ENCODE measurements at places on chromosomes 2 and 18.
A peak's percentile ranks its signal among the peaks of the same experiment; 100 is the strongest.

DNA sequence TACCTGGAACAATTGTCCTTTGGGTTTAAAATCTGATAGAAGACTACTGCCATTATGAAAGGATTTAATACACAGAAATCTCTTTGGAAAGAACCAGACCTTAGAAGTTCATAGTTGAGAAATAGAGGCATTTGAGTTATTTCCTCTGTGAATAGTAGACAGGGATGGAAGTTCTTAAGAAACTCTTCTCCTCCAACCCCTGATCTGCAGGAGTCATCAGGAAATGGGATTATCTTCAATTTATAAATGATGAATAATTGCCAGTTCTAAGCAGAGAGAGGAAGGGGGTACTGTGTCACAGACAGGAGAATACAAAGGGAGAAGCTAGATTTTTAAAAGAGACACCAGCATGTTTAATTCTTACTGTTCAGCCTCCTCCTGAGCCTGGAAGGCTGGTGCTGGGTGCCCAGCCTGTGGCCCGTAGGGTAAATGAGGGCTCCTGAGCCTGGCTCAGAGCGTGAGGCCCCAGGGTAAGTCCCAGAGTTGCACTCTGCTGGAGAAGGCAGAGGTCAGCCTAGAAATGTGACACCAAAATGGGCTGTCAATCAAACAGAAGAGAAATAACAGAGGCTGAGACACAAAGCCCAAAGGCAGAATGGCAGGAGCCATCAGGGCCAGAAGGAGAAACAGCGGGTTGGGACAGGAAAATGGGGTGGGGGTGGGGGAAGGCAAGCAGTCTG, 58.2 kb upstream of the PKDCC start:
- no peak for DNase-seq

- DNase-seq: no peak
These were observed 3.8 kb downstream of the FHL2 start for GRCh38 chr2:105394951-105395611.

DNA sequence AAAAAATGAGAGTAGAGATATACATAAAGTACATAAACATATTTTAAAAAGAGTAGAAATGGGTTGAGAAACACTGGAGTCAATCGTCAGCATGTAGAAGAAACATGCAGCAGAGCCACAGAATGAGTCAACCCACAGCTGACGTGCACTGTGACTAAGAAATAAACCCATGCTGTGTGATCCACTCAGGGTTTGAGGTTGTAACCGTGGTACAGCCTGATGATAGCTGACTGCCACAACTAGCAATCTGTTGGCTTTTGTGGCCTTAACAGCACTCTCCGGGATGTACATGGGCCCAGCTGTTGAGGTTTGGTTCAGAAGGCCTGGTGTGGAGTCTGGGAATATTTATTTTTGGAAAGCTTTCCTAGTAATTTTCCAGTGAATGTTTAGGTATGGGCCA, 554.4 kb upstream of the MEX3C start:
- DNase-seq: no peak

GRCh38 chr2:127566576-127566975, 31.1 kb downstream of the MYO7B start:
- no peak for DNase-seq

DNA sequence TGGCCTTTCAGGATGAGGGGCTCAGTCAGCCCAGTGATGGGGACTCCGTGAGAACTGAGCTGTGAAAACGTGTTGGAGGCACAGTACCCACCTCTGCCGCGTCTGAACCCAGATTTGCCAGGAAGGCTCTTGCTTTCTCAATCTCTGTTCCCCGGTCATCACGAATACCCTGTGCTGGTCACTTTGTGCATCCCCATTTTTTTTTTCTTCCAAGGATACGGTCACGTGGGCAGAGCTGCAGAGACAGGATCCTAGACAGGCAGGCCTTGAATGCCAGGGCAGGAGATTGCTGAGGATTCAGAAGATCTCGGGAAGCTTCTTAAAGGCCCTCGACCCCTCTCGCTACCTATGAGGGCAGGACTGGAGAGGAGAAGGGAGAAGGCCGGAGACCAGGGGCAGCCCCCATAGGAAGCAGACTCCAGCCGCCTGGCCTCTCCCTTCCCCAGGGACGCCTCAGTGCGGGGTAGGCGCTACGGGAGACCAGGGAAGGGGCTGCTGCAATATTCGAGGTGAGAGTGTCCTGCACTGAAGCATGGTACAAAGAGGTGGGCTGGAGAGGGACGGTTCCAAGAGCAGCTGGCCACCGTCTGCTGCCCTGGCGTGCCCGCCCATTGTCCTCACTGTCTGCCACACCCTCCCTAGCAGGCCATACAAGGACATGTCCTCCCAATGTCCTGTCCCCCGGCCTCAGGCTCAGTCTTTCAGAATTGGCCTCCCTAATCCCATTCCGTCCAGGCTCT, 29.0 kb upstream of the TAF1B start:
- DNase-seq: no peak

DNA sequence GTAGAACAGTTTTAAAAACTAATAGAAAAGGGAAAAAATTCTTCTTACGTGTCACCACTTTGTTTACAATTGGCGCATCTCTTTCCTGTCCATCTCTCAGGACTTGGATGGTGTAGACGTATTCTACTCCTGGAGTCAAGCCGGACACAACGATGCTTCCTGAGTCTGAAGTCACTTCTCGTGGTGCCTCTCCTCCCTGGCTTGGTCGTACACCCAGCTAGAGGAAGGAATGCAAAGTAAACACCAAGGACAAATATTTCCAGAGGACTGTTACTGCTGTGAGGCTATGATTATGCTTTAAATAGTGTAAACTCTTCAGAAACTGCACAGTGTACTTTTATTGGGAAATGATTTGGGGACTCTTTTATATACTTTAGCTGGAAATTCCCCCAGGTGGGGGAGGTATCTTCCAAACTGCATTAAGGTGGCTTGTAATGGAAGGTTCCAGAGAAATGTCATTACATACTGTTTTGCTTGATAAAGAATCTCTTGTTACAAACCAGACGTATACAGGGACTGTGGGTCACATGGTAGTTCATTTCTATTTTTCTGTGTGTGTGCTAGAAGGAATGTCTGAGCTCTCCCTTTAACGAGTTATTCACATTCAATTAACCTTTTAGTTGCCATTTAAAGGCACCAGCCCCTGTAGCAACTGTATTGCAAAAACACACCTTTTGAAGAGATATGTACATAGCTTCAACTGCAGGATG, 38.1 kb downstream of the FN1 start:
- no peak for DNase-seq

DNA sequence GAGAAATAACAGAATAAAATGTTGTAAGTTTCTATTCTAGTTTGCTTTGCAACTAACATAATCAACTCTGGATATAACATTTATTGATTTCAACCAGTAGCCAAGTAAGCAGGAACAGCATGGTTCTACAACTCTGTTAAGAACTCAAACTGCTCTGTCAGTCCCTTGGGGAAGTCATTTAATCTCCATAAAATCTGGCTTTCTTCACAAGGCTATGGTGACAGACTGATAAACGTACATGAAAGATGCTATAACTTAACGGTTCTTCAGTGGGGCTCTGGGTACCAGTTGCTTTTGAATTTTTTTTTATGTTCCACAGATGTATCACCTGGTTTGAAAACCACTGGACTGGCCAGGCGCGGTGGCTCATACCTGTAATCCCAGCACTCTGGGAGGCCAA, 10.3 kb downstream of the PSME4 start:
- DNase-seq: no peak

GRCh38 chr2:231554327-231554726, 24.1 kb upstream of the NMUR1 start:
- DNase-seq: no peak

GRCh38 chr2:105886687-105887086, 142.0 kb downstream of the NCK2 start:
- DNase-seq: no peak

- no peak for DNase-seq
These were observed 261.4 kb upstream of the KCNJ3 start for GRCh38 chr2:154437104-154437503.

- DNase-seq: no peak
These were observed 91.9 kb upstream of the FOSL2 start for GRCh38 chr2:28300485-28301341.

DNA sequence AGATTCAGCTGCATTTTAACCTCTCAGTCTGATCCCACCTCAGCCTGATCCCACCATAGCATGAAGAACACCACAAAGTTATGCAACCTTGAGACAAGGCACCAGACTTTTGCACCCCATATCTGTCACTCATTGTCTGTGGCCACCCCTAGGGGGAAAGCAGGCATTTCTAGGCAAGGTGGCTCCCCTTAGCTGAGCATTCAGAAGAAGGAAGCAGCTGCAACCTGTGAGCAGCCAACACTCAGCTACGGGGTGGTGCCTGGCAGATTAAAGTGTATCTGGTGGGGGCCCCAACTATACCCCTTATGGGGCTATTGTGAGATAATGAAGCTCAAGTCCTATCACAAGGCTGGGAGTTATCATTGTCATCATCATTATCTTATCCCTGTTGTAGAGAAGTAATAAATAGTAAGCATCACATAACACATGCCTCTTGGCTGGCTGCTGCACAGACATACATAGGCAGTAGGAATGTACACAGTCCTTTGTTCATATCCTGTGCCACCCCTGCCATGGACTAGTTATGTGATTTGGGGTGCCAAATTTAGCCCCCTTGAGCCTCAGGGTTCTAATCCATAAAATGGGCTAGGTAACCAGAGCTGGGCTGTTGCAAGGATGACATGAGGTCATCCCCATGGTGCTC, 20.6 kb upstream of the TMEM163 start:
- DNase-seq: peak; percentile 74

- no peak for DNase-seq
These were observed 5.5 kb downstream of the GCKR start for GRCh38 chr2:27502142-27502541.

GRCh38 chr2:75226617-75227016, 27.3 kb upstream of the TACR1 start:
- DNase-seq: no peak

- no peak for DNase-seq
These were observed 322.3 kb upstream of the VWC2L start for GRCh38 chr2:214088536-214088935.

DNA sequence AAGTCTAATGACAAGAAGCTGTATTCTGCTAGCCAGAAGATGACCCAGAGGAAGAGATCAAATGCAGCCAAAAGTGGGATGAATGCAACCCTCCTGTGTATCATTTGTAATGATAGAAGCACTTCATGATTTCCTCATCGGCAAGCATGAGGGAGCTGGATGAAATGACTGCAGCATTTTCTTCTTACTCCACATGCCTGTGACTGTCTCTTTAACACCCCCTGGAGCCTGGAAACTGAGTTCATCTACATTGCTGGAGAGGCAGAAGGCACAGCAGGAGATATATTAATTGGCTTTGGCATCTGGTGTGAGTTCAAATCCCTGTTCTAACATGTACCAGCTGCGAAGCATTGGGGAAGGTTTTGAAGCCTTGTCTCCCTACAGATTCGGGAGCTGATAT, 37.7 kb downstream of the ID2 start:
- no peak for DNase-seq

DNA sequence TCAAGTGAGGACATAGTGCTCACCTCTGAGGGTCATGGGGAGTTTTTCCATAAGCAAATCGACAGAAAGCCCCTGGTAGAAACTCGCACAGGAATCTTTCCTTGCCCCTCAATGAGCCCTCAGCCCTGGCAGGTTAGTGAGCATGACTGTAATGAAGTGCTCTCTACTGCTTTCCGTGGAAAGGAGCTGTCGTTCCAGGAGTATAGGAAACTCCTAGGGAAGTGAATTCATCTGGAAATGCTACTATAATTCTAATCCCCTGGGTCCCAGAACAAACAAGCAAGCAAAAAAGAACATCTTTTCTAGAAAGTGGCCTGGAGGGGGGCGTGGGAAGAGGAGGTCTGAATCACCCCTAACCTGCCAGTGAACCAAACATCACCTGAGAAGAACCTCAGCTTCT, 18.1 kb downstream of the BCL2L11 start:
- DNase-seq: no peak

DNA sequence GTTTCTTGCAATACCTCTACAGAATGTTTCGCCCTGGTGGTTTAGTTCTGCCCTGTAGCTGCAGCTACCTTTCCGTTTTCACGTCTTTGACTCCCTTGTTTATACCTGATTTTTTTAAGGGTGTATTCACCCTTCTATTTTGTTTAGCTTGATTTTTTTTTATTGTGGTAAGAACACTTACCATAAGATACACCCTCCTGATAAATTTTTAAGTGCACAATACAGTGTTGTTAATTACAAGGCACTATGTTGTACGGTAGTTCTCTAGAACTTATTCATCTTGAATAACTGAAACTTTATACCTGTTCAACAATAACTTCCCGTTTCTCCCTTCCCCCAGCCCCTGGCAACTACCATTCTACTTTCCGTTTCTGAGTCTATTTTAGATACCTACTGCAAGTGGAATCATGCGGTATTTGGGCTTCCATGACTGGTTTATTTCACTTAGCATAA, 48.9 kb upstream of the NABP1 start:
- no peak for DNase-seq
